CD14-positive monocyte (primary cell): ENCODE measurements at places on chromosomes 5 and 9. TPM values are rescaled to one million over a fixed set of nuclear protein-coding genes. Genes with fewer than 3 reads are reported as not detected.
A peak's percentile ranks its signal among the peaks of the same experiment; 100 is the strongest.

DNA sequence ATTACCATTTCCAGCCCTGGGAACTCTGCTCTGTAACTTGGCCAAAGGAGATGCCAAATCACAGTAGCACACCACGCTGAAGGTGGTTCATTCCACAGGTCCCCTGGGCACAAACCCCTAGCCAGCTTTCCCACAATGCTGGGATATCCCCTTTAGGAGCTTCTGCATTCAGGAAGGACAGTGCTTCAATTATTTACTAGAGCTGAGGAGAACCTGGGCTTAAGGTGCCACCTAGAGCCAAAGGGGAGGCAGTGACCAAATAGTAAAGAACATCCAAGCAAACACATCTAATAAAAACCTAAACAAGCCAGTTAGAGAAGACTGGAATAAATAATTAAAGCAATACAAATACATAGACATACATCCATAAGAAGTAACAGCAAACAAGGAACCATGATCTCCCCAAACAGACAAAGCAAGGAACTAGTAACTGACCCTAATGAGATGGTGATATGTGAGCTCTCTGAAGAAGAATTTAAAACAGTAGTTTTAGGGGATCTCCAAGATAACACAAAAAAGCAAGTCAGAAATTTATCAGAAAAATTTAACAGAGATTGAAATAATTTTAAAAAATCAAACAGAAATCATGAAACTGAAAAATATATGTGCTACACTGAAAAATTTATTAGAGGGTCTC is 14.6 kb downstream of the KIF4B start:
- no peak overlapping the region for H3K4me3 ChIP-seq
- no peak overlapping the region for H3K27ac ChIP-seq
- no peaks in the 10 kb centered on the region for H3K4me1 ChIP-seq
- DNase-seq, result no peak

The CDKN2B-AS1 gene
- polyA plus RNA-seq, result 0.08 and 0.55 TPM in 2 replicates

- peaks cover 35% of the 10 kb centered on the region for H3K4me1 ChIP-seq
- no peak overlapping the region for H3K27ac ChIP-seq
- H3K36me3 ChIP-seq, result no peaks in the 10 kb centered on the region
- DNase-seq, result no peak
- no peak overlapping the region for H3K4me3 ChIP-seq
- peaks cover 81% of the 10 kb centered on the region for H3K27me3 ChIP-seq
These were observed 4.3 kb downstream of the PIP5KL1 start for GRCh38 chr9:127925959-127926905.

DNA sequence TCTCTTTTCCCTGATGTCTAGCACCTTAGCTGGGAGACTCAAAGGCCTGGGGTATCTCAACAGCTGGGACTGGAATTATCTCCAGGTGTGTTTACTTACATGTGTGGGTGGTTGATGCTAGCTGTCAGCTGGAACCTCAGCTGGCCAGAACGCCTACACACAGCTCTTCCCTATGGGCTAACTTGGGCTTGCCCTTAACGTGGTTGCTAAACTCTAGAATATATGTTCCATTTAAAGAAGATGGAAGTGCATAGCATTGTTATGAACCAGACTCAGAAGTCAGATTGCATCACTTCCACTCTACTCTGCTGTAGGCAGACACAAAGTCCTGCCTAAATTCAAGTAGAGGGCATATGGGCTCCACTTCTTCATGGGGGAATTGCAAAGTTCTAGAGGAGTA is 29.3 kb downstream of the SGCD start:
- DNase-seq, result no peak
- H3K4me3 ChIP-seq, result no peak overlapping the region
- H3K27ac ChIP-seq, result no peak overlapping the region
- H3K27me3 ChIP-seq, result no peaks in the 10 kb centered on the region
- H3K4me1 ChIP-seq, result no peaks in the 10 kb centered on the region

The PAIP1 gene
- 41.0 TPM for polyA plus RNA-seq

DNA sequence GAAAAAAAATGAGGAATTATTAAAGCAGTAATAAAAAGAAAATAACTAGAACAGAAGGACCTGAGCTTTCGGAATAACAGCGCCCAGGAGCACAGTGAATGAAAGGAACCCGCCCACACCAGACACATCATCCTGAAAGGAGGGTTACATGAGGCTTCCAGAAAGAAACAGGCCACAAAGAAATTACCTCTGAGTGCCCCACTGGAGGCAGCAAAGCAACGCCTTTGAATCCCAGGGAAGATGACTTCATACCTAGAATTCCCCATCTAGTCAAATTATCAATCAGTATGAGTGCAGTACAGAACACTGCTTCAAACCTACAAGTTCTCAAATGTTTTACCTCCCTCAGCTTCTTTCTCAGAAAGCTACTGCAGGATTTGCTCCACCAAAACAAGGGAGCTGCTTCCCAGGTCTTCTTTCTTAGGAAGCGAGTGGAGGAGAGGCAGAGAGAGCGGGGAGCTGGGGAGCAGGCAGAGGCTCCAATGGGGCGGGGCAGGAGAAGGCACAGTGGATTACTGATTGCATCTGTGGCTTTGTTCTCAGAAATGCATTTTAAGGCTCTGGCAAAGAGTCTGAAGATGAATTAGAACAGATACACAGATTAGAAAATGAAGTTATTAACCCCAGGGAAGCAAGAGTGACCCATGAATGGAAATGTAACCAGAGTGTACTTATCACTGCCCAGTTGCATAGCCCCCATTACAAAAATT is 87.1 kb downstream of the SEMA4D start:
- peak overlapping the region; percentile 50 for H3K27ac ChIP-seq
- no peak for DNase-seq
- peaks cover 23% of the 10 kb centered on the region for H3K36me3 ChIP-seq

DNA sequence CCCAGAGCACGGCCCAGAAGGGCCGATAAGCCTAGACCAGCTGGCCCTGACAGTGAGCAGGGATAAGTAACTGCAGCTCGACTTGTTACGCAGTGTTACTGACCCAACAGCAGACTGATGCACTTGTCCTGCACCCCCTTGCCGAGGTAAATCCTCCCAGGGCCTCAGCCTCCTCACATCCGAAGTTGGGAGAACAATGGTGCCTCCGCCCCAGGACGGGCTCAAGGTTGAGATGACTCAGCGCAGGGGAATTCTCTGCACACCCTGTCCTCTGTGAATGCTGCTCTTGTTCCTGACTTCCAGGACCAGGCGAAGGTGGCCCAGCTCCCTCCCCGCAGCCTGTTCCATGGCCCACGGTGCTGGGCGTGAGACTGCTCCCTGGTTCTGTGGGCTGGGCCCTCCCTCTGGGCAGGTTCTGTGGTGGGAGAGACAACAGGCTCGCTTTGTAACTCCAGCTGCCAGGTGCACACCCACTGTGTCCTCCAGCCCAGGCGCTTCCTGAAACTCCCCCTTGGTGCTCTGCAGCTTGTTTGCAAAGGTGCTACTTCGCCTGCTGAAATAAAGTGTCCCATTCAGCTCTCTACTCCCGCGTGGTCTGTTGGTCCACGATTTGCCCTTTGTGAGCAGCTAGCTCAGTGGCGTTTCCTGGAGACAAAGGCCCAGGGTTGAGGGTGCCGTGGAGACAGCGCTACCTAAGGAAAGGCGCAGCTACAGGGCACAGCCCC is 40.1 kb upstream of the SLC6A19 start:
- no peak for DNase-seq
- H3K4me1 ChIP-seq, result no peaks in the 10 kb centered on the region
- peaks cover 5% of the 10 kb centered on the region for H3K27me3 ChIP-seq
- no peak overlapping the region for H3K27ac ChIP-seq

The ACSL6 gene
- polyA plus RNA-seq, result 0.45 TPM

DNA sequence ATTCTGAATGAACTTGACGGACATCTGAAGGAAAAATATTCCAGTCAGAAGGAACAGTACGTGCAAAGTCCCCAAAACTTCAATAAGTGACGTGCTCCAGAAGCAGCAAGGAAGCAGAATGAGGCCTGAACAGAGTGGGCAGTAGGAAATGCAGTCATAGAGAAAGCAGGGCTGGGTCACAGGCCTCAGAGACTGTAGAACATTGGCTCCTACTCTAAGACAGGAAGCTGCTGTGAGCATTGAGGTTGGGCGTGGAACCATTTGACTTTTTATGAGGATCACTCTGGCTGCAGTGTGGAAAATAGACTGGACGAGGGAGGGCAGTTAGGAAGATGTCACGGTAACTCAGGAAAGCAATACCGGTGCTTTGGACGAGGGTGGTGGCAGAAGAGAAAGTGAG is 64.0 kb downstream of the DOCK8 start:
- no peak overlapping the region for H3K4me3 ChIP-seq
- H3K27ac ChIP-seq, result peak overlapping the region; percentile 4
- H3K27me3 ChIP-seq, result no peaks in the 10 kb centered on the region
- H3K36me3 ChIP-seq, result peaks cover 48% of the 10 kb centered on the region
- DNase-seq, result peak; percentile 18

DNA sequence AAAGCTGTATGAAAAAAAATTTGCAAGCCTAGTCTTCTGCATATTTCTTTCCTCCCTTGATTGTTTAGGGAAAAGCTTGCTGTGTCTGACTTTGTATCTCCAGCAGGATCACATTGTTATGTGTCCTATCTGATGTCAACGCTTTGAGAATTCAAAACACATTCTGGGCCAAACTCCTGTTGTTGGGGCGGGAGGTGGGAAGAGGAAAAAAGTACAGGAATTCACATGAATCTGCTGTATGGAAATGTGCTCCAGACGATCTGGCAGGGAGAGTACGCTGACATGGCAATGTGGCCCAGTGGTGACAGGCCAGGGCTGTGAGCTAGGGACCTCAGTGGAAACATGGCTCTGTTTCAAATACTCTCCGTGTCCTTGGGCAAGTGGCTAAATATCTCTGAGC is 87.4 kb upstream of the GNA14 start:
- no peak for DNase-seq
- no peaks in the 10 kb centered on the region for H3K4me1 ChIP-seq
- peaks cover 59% of the 10 kb centered on the region for H3K36me3 ChIP-seq
- no peak overlapping the region for H3K27ac ChIP-seq

DNA sequence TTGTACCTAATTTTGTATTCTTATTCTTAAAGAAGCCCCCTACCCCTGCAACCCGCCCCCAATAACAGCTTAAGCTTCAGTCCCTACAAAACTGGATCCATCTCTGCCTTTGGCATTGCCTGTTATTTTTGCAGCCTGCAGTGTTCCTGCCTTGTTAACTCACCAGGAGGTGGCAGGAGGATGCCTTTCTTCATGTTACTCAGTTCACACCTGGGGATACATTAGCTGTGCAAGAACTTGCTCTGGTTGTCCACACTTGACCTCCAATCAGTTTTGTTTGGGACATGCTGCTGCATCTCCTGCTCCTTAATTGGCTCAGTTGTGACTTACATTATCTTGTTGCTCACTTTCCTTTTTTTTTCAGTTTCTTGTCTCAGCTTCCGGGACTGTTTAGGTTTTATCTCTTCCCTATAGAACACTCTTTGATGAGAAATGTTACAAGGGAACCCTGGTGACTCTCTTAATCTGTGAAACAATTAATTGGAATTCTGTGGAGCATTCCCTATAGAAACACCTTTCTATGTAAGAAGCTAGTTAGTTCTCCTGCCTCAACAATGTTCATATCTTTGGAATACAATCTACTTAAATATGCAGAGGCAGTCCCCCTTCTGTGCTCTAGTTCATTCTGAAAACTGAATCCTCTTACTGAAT is 467.7 kb upstream of the ACO1 start:
- H3K27ac ChIP-seq, result no peak overlapping the region
- no peaks in the 10 kb centered on the region for H3K4me1 ChIP-seq
- no peak for DNase-seq
- H3K4me3 ChIP-seq, result no peak overlapping the region
- H3K36me3 ChIP-seq, result no peaks in the 10 kb centered on the region

The EGR1 gene
- polyA plus RNA-seq, result 8.4 TPM

The NCS1 gene
- polyA plus RNA-seq, result not detected in 2 replicates

GRCh38 chr5:139747583-139748504 is 47.8 kb upstream of the PSD2 start:
- no peak overlapping the region for H3K4me3 ChIP-seq
- H3K27ac ChIP-seq, result no peak overlapping the region
- no peak for DNase-seq
- H3K27me3 ChIP-seq, result peaks cover 46% of the 10 kb centered on the region
- H3K36me3 ChIP-seq, result no peaks in the 10 kb centered on the region

The TAF11L10 gene
- polyA plus RNA-seq, result not detected

DNA sequence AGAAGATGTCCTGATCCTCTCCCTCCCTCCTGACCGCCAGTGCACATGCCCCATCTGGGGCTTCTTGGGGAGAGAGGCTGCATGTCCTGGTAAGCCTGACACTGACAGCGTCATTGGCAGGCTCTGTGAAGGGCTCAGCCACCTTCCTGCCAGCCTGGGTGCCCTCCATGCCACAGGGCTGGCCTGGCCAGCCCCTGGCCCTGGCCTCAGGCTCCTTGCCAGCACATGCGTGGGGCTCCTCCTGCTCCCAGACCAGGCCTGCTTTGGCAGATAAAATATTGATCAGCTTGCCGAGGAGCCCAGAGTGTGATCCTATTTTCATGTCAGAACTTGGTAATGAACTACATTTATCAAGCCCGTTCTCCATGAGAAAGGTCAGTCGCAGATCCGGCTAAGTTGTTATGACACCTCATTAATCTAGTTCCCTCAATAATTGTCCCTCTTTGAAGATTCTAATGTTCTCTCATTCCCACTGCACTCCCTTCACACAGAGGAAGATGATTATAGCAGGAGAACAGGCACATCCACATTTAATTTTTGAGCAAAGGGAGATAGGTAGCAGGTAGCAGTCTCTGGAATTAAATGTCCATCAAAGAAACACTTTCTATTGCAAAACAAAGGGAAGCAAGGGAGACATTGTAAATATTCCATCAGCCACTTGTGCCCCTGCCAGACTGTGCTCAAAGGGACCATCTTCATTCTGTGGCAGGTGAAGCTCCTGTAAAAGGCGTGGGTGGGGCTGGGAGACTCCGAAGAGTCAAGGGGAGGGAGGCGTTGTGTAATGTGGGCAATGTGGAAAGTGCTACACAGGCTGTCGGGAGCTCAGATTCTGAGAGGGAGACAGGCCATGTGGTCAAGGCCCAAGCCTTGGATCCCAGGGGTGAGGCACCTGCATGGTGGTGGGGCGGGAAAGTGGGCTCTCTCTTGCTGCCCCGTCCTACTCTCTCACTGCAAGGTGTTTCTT is 272.0 kb downstream of the HSPA4 start:
- no peak overlapping the region for H3K27ac ChIP-seq
- H3K27me3 ChIP-seq, result no peaks in the 10 kb centered on the region
- H3K36me3 ChIP-seq, result no peaks in the 10 kb centered on the region
- DNase-seq, result no peak

The ANKRD18A gene
- polyA plus RNA-seq, result 0.10 TPM

DNA sequence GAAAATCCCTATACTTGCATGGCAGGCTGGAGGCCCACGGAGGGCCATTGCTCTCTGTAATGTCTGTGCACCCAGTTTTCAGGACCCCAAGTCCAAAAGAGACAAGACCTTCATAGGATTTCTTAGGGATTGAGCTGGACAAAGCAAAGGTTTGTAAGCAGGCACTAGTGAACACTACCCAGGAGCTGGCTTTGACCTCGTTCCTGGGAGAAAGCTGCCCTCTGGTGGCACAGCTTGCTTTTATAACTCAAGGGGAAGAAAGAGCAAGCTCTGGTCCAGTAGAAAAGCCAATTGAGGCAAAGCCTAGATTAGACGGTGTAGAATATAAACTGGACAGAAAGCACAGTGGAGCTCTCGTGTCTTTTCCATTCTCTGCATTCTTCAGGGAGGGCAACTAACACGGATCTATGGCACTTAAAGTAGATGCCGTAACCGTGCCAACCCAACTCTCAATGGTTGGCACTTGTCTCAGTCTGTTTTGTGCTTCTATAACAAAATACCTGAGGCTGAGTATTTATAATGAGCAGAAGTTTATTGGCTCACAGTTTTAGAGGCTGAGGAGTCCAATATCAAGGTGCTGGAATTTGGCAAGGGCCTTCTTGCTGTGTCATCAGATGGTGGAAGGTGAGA is 7.9 kb downstream of the GABRP start:
- H3K4me1 ChIP-seq, result no peaks in the 10 kb centered on the region
- no peak for DNase-seq
- no peaks in the 10 kb centered on the region for H3K36me3 ChIP-seq
- H3K27me3 ChIP-seq, result no peaks in the 10 kb centered on the region
